Activated naive CD4-positive, alpha-beta T cell treated with anti-CD3 and anti-CD28 coated beads, Interleukin-2, amount 10 ng/mL, durations not matched to agents 7 days and 5 days (primary cell): ENCODE measurements at places on chromosomes 1 and 21.

DNA sequence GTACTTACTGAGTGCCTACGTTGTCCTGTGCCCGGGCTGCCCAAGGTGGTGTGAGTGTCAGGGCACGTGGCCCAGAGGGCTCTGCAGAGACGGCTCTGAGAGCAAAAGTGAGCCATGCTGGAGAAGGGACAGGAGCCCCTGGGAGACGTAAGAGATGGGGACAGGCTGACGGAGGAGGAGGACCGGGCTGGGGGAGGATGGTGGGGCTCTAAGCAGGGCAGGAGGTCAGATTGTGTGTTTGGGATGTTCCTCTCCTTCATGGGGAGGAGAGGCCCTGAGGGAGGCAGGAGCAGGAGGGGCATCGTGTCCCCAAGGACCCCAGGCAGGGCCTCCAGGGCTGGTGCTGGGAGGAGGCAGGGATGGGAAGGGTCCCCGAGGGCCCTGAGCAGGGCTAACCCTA lies 158.9 kb downstream of the PCBP3 start:
- no peak for DNase-seq

GRCh38 chr1:161287482-161288054 lies 22.2 kb downstream of the MPZ start:
- DNase-seq = no peak

GRCh38 chr1:215932558-215932957 lies 365.5 kb downstream of the KCTD3 start:
- no peak for DNase-seq

- DNase-seq = no peak
Measured at GRCh38 chr1:115537415-115537814, 104.4 kb upstream of the VANGL1 start.

DNA sequence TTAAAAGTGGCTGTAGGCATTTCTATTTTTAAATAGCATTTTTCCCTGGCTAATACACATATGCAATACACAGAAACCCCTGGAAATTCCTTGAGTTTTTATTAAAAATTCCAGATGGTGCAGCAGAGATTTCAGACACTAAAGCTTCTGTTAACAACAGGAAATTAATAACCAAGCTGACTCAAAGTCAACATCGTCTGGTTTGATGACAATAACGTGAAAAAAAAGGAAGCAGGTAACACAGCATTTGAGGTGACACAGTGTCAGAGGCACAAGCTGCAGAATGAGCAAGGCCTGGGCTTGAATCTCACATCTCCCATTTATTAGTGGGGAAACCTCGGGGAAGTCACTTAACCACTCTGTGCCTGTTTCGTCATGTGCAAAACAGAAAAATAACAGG lies 64.6 kb upstream of the GJB5 start:
- no peak for DNase-seq

GRCh38 chr1:39672551-39672947 lies 642 bp upstream of the NT5C1A start:
- DNase-seq = peak; percentile 55

- no peak for DNase-seq
Measured at GRCh38 chr1:81517987-81518386, 282.7 kb upstream of the ADGRL2 start.

DNA sequence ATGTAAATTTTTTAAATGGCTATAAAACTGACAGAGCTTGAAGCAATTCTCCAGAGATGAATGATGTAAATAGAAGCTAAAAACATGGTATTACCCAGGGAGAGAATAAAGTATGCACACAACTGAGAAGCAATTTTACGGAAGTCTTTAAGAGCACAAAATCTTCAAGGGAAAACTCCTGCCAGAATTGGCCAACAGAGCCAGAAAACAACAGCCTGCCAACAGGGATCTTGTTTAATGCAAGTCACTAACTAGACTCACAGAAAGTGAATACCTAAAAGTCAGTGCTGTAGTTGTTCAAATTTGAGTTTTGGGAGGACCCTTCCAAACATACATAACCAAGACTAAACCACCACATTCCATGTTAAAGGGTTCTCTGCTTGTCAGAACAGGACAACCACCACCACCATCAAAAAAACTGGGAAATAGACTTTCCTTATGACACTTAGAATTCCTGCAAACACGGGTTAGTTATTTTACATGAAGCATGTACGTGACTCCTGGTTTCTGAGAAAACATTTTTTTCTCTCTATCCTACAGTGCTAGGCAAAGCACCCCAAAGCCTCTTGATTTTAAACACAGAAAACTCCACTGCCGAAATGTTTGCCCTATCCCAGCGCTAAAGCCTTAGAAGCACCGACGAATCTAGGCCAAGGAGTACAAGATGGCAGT lies 1.6 kb downstream of the EPS15 start:
- DNase-seq = no peak

GRCh38 chr1:159302095-159302494 lies at the start of gene FCER1A:
Gene FCER1A, plus strand, starts transcription at chr1:159302336. Its CDS starts 29 bp downstream, at chr1:159302365.
- DNase-seq = no peak

- DNase-seq = no peak
Measured at GRCh38 chr1:58358346-58358745, 188.2 kb downstream of the OMA1 start.

DNA sequence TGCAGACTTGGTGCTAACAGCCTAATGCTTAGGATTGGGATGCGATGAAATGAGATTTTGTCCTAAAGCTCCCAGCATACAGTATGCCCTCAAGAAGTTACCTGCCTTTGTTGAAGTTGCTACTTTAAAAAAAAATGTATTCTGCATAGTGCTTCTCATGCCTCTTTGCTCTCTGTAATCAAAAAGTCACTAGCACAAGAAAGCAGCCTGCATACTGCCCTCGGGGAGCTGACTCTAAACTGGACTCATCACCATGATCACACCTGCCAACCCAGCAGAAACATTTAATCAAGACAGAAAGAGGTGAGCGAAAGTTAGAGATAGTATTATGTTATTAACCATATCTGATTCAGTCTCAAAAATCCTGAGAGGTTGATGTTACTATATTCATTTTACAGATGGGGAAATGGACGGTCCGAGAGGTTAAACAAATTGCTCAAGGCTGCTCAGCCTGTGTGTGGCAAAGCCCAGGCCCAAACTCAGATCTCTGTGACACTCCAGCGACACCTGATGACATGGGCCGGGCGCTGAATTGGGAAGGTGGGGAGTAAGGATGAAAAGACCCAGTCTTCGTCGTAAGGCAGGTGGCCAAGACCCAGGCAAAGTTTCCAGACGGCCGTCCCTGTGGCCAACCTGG lies 1.1 kb downstream of the BATF3 start:
- no peak for DNase-seq

DNA sequence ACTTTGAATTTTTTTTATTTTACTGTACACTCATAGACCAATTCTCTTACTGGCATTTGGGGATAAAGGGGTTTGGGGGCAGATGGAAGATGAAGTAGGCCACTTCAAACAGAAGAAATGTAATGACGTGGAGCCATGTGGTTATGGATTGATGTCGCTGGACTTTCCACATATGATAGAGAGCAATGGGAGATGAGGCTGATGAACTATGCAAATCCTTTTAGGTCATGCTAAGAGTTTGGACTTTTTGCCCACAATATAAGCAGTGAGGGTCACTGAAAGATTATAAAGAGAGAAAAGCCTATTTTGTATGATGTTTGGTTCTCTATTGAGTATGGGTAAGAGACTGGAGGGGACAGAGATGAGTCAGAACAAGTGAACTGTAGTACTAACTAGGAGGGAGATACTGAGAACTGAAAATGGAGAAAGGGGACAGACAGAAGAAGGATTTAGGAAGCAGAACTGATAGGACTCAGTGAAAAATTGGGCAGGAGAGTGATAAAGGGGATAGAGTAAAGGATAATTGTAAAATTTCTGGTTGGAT lies 9.2 kb downstream of the C1orf21 start:
- DNase-seq = no peak

DNA sequence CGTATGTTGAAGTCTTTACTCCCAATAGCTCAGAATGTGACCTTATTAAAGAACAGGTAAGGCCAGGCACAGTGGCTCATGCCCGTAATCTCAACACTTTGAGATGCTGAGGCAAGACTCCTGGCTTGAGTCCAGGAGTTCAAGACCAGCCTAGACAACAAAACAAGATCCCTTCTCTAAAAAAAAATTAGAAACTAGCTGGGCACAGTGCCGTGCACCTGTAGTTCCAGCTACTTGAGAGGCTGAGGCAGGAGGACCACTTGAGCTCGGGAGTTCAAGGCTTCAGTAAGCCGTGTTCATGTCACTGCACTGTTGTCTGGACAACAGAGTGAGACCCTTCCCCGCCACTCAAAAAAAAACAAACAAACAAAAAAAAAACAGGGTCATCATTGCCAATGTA lies 171.3 kb downstream of the RERE start:
- DNase-seq = no peak

- DNase-seq = no peak
Measured at GRCh38 chr1:163872067-163872466, 550.3 kb downstream of the NUF2 start.

DNA sequence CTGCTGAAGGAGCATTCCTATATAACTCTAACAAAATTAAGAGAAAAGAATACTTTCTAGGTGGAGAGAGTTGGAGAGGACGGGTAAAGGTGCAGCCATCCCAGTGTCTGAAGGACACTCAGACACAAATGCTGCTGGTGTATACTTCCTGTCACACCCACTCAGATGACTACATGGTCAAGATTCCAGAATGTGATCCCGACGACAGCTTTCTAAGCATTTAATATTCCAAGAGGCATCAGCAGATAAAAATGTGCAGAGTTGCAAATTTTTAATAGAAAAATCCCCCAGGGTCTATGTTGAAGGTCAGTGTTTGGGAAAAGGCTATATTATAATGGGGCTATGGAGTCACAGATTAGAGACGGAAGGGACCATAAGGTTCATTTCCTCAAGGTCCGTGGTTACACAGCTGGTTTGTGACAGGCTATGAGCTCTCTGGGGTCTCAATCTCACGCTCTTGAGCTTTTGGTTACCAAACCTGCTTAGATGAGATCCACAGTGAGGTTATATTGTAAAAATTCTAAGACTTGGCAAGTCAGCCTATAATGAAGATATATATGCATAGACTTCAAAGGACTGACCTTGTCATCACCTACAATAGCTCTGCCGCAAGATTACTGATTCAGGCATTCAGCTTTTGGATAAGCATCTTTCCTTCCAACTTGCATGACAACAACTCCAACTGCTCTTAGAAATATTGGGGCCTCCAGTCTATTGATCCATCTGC lies 35.1 kb downstream of the ZNF281 start:
- DNase-seq = no peak

GRCh38 chr1:58836408-58836807 lies 52.6 kb upstream of the JUN start:
- no peak for DNase-seq

GRCh38 chr1:52186449-52186848 lies 44.6 kb downstream of the ZFYVE9 start:
- DNase-seq = no peak

GRCh38 chr1:27598902-27599528 lies 4.9 kb downstream of the AHDC1 start:
- peak; percentile 53 for DNase-seq

GRCh38 chr1:37475380-37476086 lies 1.2 kb downstream of the ZC3H12A start:
- DNase-seq = peak; percentile 30

DNA sequence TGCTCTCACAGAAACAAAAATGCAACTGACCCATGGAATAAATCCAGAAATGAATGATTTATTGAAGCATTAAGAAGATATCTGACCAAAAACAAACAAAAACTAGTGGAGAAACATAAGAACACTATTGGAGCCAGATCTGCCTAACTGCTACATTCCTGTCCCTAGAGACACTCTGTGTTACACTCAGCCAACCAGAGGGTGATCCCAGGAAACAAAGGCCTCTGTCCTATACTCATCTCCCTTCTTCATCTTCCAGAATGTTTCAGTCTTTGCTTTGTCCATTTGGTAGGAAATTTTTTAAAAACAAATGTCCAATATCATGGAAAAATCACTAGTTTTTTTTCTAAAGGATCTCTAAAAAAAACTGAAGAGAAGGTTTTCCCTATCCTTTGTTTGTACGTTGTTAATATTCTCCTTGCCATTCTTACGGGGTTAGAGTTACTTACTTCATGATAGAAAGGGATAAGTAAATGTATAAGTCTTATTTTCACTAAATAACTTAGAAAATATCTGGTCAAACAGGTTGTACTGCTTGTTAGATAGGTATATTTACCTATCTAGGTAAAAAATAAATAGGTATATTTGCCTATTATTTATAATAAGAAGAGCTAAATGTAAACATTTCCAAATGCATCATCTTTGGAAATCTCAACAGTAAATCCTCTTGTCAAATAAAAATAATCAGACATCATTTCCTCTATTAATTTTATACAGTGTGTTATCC lies 59.1 kb downstream of the NME7 start:
- no peak for DNase-seq

DNA sequence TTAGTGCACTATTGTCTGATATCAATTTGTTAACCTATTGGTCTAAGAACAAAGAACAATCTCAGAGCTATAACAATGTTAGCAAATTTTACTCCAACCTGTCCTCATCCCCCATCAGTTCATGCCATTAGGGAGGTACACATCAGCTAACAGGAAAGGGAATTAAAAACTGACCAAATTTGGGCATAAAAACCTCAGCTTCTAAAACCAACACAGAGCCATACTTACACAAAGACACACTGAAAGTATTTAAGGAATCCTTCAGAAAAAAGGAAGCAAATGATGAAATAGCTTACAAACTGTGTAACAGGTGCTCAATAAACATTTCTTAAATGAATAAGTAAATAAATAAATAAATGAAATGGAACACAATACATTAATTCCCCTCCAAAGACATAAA lies 89.2 kb downstream of the TTLL7 start:
- DNase-seq = no peak

GRCh38 chr21:34227386-34227852 lies 136.4 kb upstream of the KCNE2 start:
- no peak for DNase-seq
